NCI-H2227 treated with DMSO at 0.1 percent for 48 hours (cell line): ENCODE measurements at places on chromosomes 2 and 18.

- DNase-seq = peak; percentile 67
These were observed 651 bp upstream of the DPYSL5 start for GRCh38 chr2:26847307-26847654.

DNA sequence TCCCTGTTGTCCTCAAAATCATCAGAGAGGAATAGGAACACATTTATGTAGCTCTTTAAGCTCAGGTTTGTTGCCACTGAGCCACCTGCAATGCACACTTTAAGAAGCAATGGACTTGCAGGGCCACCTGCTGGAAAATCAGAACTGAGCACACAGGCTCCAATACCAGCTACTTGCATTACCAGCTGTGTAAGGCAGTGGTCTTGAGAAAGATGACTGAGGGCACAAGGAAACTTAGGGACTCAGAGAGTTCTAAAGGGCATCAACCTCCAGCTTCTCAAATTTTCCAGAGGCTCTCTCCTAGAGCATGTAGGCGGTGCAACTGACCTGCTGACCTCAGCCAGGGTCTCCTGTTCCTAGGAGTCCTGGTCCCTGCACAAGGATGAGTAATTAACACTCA is 2.5 kb upstream of the CNDP2 start:
- no peak for DNase-seq

DNA sequence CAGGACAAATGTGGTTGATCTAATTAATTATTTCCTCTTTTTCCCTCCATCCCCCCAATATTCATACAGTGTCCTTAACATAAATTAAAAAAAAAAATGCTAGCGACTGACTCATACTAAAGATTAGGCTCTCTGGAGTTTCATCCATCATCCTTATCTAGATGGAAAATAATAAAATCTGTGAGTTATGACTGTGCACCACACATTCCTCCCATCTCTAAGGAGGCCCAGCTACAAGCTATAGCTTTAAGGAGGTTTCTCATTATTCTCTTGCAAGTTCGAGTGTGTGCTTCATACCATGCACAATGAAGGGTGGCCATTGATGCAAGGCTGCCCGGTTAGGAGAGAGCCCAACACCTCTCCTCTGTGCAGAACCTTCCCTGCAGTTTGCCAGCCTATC is 77.3 kb downstream of the XDH start:
- no peak for DNase-seq

- no peak for DNase-seq
These were observed 48.7 kb downstream of the PSMG2 start for GRCh38 chr18:12751503-12751884.

DNA sequence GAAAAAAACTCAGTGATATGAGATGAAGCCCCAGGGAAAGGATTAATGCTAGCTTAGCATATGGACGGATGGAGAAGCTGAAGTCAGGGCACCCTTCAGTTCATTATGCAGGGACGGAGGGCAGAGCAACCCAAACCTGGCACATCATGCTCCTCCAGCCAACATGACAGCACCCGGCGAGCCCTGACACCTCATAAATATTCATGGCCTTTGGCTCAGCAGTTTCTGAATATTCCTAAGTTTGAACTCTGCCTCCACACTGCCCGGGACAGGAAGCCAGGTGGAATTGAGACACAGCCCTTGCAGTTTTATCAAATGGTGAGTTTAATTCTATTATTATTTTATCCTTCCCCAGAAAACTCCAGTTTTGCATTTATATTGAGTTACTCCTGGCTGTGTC is 87.3 kb upstream of the SH3BP4 start:
- DNase-seq = no peak

- DNase-seq = peak; percentile 56
These were observed 38.4 kb downstream of the EPAS1 start for GRCh38 chr2:46335391-46336282.

- no peak for DNase-seq
These were observed 37.2 kb upstream of the B4GALT6 start for GRCh38 chr18:31721601-31722000.

- no peak for DNase-seq
These were observed 30.1 kb upstream of the GALNT14 start for GRCh38 chr2:31168291-31168690.

GRCh38 chr2:46866770-46867246 is 48.8 kb downstream of the MCFD2 start:
- DNase-seq = no peak

DNA sequence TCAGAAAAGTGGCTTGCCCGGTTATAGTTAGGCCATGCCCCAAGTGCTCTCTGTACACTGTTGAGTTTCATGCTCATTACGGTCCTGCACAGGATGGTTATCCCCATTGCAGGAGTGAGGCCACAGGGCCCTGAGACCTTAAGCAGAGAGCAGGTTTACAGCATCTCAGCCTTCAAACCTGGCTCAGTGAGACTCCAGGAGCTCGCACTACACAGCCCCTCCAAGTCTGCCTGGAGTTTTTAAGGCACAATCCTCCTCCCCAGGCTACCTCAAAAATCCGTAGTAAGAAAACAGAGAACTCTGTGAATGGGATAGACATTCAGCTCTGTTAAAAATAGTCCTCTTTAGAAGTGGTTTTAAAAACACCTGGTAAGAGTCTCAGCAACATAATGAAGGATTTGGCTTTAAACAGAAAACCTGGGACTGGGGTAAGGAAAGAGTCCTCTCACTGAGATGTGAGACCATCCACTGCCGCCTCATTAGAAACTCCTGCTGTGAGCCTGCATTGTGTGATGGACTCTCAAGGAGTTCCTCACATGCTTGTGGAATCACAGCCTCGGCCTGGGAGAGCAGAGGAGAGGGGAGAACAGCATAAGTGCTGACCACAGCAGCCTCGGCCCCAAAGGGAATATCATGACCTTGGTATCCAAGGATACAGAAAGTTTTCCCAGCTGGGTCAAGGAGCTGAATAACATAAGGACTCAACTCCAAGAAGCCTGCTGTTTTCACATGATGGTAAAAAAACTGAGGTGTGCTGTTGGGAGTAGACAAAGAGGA is 214.8 kb downstream of the ATAD2B start:
- DNase-seq = peak; percentile 22

GRCh38 chr2:104769096-104769495 is 84.8 kb upstream of the POU3F3 start:
- DNase-seq = no peak

DNA sequence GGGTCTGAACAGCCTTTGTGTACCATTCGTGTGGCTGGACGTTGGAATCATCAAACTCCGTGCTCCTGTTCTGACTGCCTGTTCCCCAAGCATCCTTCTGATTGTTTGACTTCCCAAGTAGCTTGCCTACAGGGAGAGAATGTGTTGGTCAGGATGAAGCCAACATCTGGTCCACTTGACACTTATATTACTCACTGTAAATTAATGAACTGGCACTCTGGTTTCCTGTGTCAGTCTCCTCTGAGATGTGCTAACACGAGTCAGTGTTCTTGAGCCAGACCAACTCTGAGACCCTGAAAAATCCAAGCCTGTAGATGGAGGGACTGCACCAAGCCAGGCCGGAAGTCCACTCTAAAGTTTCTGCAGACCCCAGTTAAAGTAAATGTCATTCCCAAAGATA is 440.9 kb downstream of the ZNF516 start:
- no peak for DNase-seq

GRCh38 chr2:173947131-173947530 is 18.0 kb downstream of the SP3 start:
- DNase-seq = no peak

DNA sequence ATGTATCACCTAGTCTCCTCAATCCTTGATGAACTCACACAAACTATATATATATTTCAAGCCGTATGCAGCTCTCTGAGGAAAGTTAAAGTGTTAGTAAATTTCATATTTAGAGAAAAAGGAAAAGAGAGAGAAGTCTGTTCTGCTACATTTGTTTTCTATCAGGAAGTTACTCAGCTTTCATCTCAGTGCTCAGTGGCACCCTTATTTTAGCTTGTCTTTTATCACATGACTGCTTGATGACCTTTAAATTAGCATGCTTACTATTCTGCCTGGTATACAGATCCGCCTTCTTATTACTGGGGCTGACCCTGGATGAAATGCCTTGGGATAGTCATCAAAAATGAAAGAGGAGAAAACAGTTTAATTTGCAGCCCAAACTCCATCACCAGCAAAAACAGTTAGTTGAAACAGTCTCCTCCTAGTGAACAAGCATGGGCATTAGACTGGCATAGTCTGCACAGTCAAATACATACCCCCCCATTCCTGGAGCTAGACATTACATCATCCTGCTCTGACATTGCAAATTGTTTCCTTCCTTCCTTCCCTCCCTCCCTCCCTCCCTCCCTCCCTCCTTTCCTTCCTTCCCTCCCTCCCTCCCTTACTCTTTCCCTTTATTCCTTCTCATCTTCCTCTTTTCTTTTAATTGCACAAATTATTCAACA is 215.7 kb downstream of the TMEM182 start:
- DNase-seq = no peak

DNA sequence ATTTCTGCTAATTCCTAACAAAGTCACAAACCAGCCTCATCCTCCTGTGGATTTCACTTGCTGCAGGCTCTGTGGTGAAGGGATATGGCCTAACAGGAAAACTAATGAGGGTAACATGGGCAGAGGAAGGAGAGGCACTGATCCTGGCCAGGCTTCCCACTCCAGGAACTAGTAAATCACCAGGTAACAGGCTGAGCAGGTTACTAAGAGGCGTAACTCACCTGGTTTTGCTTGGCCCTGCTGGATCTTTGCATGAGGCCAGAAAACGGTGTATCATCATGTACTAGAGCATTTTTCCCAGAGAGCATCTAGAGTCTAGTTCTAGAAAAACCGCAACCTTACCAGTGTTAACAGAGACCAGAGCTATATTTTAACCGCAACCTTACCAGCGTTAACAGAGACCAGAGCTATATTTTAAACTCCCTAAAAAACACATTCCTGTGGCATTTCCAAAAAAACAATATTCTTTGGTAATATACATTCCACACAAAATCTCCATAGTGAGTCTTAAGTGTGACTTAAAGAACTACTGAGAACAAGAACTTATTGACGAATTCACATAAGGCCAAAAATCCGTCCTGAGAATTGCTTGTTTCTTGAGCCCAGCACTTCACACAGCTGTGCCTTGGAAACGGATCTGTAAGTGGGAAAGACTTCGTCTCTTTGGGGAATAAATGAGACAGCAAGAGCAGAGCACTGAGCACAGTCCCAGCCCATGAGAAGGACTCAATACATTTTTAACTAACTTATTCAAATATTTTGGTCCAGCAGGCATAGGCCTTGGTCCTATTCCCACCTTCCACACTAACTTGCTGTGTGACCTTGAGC is 43.4 kb downstream of the DPP4 start:
- no peak for DNase-seq

- no peak for DNase-seq
These were observed 122.5 kb downstream of the FOXI3 start for GRCh38 chr2:88329815-88330603.

DNA sequence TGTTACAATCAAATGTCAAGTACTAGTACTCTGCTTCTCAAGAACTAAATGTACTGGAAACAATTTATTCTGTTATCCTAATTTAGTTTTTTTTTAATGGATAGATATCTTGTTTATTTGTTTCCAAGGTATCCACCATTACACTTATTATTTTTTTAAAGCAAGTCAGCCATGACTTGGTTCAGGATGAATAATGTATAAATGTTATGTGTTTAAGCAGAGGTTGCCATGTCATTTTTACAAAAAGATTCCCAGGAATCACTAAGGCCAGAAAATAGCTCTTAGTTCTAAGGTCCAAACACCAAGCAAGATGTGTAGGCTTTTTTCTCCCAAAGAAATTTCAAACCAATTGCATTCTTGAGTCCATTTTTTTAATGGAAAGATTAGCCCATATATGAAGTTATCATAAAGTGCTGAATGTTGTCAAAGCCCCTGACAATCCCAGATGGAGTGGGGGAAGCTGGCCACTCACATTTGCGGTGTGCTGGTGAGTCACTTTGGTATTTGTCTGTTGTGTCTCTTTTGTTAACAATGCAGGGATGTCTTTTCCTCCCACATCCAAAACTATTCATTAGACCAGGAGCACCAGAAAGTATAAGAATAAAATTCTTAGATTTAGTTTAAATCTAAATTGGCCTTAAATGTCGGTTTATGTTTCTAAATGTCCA is 158.9 kb downstream of the COL6A3 start:
- no peak for DNase-seq

- DNase-seq = peak; percentile 53
These were observed 294.3 kb upstream of the KCNH7 start for GRCh38 chr2:163132850-163133249.

GRCh38 chr2:219569635-219570034 is 1.7 kb downstream of the OBSL1 start:
- no peak for DNase-seq

DNA sequence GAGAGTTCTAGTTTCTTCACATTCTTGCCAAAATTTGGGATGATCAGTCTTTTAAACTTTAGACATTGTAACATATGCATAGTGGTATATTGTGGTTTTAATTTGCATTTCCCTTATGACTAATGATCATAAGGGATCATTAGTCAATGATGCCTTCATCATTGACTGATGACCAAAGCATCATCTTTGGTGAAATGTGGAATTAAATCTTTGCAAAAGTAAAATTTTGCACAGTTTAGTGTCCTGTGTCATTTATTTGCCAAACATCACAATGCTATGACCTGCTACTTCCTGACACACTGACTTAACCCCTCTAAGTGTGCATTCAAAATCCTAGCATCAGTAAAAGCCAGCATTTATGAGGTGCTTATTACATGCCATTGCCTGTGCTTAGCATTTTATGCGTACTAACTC is 58.9 kb upstream of the SLC1A4 start:
- no peak for DNase-seq

GRCh38 chr18:26091047-26091630 is 726 bp upstream of the SS18 start:
- no peak for DNase-seq

GRCh38 chr2:20525041-20526035 is 78.5 kb downstream of the RHOB start:
- no peak for DNase-seq

GRCh38 chr2:187581125-187581896 is 27.1 kb upstream of the TFPI start:
- DNase-seq = peak; percentile 3

DNA sequence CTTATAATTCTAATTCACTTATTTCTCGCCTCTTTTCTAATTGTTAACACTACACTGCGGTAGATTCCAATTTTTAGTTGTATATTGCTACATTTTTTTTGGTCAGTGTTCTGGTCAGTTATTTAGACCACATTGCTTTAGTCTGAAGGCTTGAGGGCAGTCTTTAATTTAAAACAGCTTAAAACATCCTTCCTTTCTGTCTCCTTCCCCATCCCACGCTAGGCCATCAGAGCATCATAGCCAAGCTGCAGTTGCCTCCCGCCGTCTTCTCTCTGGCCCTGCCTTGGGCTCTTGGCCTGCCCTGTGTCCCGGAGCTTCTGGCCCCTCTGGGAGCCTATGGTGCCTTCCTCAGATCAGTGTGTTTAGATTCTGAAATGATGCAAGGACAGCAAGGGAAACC is 52.6 kb upstream of the GLI2 start:
- no peak for DNase-seq

DNA sequence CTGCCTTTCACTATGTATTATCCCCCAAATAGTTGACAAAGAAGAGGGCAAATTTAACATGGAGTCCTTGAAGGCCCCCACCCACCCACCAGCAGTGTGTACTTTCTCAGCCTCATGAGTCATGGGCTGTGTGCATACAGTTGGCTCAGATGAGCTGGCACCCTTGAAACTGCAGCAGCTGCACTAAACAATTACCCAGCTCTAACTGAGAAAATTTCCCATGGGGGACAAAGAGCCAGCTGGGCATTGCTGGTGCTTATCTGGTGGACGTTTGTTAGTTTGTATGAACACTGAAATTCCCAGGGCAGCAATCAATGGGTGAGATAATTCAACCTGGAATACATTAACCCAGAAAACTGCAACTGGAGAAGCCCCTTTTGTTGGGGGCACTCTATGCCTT is 131.7 kb downstream of the GCA start:
- no peak for DNase-seq
